ENCODE measurements at places on chromosomes 12 and 14. TPM values are rescaled to one million over a fixed set of nuclear protein-coding genes. Genes with fewer than 3 reads are reported as not detected.

Gene LUM
- polyA plus RNA-seq, result 39.4 TPM

Gene KRT6B
- polyA plus RNA-seq, result 0.46 TPM

Gene GPRC5D
- not detected for polyA plus RNA-seq

Gene ACTR6
- 12.1 TPM for polyA plus RNA-seq

Gene TAS2R19
- polyA plus RNA-seq, result not detected

Gene PLA2G1B
- 10.2 TPM for polyA plus RNA-seq

Gene GARIN6
- polyA plus RNA-seq, result not detected

Gene ARHGAP9
- polyA plus RNA-seq, result 5.8 TPM

Data from stomach (tissue), 19 donors.